ENCODE measurements at places on chromosomes 12 and 14.

- peak; percentile 64 for DNase-seq
Measured at GRCh38 chr12:52870361-52871290, 21.8 kb upstream of the KRT78 start.

DNA sequence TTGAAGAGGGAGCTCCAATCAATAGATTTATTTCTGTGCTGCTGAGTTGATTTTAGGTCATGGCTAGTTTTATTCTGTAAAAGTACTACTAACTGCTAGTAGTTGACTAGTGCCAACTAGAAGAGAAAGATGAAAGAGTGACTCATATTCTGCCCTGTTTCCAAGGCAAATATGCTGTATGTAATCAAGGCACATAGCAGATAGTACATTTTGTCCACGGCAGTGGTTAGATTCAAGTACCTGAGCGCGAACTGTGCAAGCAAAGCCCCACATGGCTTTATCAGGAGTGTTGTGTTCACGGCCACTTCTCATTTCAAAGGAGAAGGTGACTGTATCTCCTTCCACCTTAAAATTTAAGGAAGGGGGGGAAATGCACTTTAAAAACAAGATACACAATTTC is 126.8 kb downstream of the TRAFD1 start:
- no peak for DNase-seq

DNA sequence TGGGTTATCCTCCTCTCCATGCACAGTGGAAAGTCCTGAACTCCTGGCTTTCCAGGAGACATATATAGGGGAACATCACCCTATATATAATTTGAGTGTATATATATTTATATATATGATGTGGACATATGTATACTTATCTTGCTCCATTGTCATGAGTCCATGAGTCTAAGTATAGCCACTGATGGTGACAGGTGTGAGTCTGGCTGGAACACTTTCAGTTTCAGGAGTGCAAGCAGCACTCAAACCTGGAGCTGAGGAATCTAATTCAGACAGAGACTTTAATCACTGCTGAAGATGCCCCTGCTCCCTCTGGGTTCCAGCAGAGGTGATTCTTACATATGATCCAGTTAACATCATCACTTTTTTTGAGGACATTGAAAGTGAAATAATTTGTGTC is 4.4 kb downstream of the SSTR1 start:
- DNase-seq = no peak

DNA sequence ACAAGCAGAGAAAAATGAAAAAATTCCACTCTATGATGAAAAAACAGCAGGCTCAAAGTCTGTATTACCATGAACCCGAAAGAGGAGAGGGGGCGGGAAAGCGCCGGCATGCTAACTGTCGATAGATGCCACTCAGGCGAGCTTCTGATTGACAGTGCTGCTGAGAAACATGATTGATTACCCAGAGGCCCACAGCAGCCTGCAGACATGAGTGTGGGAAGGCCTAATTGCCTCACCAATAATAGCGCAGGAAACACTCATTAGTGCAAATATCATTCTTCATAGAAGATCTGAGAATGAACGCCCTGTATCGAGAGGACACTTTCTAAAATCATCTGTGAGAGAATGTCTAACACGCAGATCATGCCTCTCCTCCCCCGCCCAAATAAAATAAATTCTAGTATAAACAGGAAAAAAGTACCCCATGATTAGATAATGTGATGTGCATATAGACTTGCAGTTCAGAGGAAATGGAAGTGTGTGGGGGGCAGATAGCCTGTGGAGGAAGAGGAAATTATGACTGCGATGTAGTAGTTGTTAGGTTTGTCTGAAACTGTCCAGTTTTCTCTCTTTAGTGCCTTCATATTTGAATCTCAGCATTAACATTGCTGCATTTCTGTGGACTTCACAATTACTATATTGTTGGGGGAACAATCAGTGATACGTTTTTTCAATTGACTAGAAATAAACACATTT is 15.6 kb downstream of the TPH2 start:
- DNase-seq = no peak

DNA sequence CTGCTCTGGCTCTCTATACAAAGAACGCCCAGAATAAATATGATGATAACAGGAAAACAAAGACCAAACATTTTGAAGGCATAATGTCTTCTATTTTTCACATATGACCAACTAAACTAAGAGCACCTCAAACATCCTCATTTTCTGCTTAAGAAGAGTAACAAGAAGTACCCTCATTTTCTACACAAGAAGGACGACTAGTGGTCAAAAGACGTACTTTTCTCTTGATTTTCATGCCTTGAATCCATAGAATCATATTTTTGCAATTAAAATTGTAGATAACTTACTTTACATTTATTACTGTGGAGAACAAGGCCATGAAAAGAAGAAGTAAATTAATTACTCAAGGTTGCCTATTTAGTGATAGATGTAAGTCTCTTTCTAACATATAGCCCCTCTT is 358.6 kb downstream of the DUSP6 start:
- DNase-seq = no peak

- DNase-seq = no peak
Measured at GRCh38 chr12:51188359-51189051, 15.6 kb upstream of the TFCP2 start.

- DNase-seq = no peak
Measured at GRCh38 chr14:76019676-76020075, 34.1 kb downstream of the IFT43 start.

DNA sequence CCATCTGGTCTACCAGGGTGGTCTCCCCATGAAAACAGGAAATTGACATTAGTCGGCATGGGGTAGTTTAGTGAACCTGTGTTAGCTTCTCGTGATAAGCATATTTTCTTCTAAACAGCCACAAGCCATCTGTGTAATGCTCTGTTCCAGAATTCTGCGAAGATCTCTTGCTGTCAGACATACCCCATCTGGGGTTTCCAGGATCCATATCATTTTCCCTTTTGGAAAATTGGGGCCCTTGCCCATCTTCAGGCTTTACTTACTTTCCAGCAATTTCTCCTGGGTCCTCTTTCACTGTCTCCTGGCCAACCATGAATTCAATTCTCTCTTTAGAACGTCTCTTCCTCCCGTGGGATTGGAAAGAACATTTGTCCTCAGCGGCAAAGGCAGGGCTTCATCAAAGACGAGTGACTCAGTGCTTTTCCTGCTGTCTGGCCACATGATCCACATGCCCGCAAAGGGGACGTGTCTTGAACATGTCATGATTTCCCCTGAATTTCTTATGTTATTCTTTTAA is 21.4 kb upstream of the NCOR2 start:
- peak; percentile 55 for DNase-seq

GRCh38 chr12:2609020-2609419 is 185.8 kb upstream of the FKBP4 start:
- DNase-seq = no peak

- no peak for DNase-seq
Measured at GRCh38 chr12:105466231-105466900, 135.9 kb downstream of the C12orf75 start.

DNA sequence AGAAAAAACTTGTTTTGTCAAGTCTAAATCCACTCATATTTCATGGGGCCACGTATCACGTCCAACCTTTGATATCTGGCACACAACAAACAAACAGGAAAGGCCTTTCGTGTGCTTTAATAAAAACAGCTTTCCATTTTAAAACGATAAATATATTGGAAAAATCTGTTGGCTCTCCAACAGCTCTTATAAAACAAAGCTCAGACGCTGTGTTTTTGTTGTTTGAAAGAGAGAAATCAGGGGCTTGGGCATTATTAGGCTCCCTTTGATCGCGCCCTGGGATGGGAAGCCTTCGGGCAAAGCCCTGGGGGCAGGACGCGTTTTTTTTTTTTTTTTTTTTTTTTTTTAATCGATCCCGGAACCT is 429 bp upstream of the PLEKHA5 start:
- no peak for DNase-seq

- DNase-seq = no peak
Measured at GRCh38 chr14:52545584-52546317, 6.6 kb downstream of the TXNDC16 start.

- no peak for DNase-seq
Measured at GRCh38 chr12:112705037-112705632, 86.4 kb upstream of the RPH3A start.

- no peak for DNase-seq
Measured at GRCh38 chr12:31370531-31371255, 44.7 kb upstream of the SINHCAF start.

GRCh38 chr14:90625445-90625844 is 190.8 kb downstream of the TTC7B start:
- DNase-seq = no peak

GRCh38 chr14:51356381-51356780 is 116.3 kb downstream of the TMX1 start:
- no peak for DNase-seq

DNA sequence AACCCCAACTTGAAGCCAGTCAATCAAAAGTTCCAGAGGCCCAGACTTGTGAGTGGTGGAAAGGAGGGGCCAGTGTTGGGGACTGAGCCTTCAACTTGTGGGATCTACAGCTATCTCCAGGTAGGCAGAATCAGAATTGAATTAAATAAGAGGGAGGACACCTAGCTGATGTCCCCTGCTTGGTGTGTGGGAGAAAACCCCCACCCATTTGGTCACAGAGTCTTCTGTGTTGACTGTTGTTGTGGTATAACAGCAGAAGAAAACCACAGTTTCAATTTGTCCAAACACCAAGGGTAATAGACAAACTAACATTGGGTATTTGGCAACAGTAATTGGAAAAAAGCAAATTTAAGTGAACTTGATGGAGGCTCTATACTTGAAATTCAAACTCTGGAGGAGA is 3.4 kb upstream of the GCH1 start:
- no peak for DNase-seq

DNA sequence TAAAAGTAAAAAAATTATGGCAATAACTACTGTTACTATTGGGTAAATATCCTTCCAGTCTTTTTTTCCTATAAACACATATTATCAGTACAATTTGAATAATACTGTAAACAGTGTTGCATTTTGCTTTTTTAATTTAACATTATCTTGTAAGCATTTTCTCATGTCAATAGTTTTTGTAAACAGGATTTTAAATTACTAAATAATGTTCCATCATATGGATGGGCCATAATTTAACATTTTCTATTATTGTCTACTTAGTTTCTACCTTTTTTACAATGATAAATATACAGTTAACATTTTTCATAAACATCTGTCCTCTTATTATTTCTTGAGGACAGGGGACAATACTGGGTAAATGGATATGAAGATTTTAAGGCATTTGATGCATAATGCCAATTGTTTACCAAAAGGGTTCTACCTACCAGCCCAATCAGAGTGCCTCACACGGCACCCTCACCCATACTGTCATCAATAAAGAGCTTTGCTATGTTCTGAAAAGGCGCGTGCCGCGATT is 759 bp upstream of the ACVR1B start:
- no peak for DNase-seq

DNA sequence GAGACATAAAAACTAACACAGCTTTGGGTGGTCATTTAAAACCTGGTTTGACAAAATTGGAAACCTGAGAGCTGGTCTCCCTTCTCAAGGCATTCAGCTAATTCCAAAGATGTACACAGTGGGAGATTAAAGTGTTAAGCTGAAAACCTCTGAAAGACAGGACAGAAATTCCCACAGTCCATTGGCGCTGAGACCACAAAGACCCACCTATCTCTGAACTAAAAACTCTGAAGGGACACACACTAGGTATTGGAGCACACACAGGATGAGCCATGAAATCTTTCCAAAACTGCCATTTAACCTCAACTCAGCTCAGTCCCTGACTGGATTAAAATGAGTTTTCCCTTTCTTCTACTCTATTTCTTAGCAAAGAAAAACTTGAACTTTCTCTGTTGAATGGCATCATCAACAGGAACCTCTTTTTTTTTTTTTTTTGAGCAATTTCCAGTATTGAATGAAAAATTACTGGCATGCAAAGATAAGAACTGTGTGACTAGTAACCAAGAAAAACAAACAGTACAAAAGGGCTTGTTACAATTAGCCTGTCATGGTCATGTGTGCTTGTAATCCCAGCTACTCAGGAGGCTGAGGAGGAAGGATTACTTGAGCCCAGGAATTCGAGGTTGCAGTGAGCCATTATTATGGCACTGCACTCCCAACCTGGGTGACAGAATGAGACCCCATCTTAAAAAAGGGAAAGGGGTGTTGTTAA is 82.4 kb downstream of the IPO8 start:
- DNase-seq = no peak

- no peak for DNase-seq
Measured at GRCh38 chr12:108356835-108357806, 18.0 kb upstream of the CMKLR1 start.

DNA sequence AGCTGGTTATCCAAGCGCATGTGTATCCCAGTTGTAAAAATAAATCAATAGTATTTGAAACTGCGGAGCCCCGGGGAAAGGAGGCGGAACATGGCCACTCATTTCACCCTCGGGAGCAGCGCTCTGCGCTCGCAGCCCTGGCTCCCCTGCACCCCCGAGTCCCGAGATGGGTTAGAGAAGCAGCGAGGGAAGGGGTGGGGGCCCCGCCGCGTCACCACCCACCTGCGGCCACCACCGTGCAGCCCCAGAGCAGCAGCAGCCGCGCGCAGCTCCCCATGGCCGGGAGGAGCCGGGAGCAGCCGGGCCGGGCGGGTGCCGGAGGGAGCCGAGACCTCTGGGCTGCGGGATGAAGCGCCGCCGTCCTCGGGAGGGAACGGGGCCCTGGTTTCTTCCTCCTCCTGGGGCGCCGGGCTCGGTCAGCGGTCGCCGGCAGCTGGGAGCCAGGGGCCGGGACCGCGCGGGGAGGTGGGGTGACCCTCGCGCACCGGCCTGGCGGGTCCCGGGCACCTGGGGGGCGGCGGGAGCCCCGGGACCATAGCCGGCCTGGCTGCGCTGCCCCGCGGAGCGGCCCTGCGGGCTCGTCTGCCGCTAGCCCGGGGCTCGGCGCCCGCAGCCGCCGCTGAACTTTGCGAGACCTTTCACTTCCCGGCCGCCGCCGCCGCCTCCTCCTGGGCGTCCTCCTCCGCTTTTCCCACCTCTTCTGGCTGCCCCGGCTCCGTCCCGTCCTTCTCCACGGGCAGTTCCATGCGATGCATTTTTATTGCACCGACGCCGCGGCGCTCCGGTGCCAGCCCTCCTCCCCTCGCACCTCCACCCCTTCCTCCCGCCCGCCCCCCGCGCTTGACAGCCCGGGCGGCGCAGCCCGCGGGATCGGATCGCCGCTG is at the start of gene NTN4:
NTN4 (minus strand) TSS at position 732 of the 884 bp plus-strand sequence; CDS start at position 277, 455 bp downstream.
- no peak for DNase-seq

DNA sequence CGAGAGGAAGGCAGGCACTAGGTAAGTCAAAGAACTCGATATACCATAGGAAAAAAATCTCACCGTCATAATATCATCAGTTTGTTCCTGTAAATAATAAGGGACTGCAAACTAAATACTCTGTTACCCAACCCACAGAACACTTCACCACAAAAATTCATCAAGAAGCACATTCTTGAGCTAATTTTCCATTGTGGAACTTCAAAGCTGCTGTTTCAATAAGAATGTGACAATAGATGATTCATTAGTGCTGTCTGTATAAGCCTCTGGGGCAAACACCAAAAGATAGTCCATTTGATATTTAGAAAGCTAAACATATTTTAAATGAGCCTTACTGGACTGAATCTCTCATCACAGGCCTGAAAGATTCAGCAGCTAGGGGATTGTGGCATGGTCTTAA is 219.4 kb downstream of the KSR2 start:
- no peak for DNase-seq
